ENCODE measurements at places on chromosomes 2 and 18.

DNA sequence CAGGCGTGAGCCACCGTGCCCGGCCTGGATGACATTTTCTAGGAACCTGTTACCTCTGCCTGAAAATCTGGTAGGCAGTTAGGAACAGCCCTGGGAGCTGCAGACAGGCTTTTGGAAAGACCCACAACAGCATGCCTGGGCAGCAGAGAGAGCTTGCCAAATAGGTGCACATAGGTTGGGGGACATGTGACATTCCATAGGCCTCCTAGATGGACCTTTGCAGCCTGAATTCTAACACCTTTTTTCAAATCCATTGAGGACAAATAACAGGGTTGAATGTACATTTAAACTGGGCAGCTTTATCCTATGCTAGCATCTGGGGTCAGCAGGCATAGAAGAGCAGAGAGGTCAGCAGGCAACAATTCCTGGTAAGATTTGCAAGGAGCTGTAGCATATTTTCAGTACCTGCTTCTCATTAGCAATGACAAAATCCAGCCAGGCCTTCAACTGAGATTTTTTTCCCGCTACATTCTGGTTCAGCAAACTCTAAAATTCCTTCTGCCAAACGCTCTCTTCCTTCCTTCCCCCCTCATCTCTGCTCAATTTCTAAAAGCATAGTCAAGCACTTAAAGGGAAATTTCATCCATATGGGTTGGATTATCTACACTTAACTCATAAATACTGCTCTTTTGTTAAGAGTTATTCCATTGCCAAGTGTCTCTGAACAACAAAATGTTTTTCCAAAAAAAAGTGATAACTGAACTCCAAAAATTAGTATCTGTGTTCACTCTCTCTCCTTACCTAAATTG is 75.2 kb downstream of the SOWAHC start:
- no peaks in the 10 kb centered on the region for H3K36me3 ChIP-seq
- H3K27ac ChIP-seq = peak overlapping the region; percentile 89
- H3K4me1 ChIP-seq = peaks cover 77% of the 10 kb centered on the region
- H3K27me3 ChIP-seq = no peaks in the 10 kb centered on the region
- no peak overlapping the region for H3K4me3 ChIP-seq

DNA sequence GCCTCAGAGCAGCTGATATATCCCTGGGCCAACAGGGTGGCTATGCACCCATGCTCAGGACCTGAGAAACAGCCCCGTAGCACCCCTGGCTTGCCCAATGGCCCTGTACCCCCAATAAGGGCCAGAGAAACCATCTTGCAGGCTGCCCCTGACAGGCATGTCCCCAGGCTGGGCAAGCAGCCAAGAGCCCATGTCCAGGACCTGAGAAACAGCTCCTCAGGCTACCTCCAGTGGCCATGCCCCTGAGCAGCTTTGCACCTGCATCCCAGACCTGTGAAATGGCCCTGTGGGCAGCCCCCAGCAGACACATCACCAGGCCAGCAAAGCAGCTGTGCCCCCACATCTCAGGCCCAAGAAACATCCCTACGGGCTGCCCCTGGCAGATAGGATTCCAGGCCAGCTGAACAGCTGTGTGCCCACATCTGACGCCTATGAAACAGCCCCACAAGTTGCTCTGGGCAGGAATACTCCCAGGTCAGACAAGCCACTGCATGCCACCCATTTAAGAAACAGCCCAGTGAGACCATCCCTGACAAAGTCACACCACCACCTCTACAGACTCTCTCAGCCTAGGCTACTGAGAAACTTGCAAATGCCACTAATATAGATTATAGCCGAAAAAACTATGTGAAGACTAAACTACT is 84.1 kb downstream of the TMEM237 start:
- no peak for DNase-seq
- H3K27ac ChIP-seq = no peak overlapping the region
- H3K4me3 ChIP-seq = no peak overlapping the region
- H3K36me3 ChIP-seq = no peaks in the 10 kb centered on the region

DNA sequence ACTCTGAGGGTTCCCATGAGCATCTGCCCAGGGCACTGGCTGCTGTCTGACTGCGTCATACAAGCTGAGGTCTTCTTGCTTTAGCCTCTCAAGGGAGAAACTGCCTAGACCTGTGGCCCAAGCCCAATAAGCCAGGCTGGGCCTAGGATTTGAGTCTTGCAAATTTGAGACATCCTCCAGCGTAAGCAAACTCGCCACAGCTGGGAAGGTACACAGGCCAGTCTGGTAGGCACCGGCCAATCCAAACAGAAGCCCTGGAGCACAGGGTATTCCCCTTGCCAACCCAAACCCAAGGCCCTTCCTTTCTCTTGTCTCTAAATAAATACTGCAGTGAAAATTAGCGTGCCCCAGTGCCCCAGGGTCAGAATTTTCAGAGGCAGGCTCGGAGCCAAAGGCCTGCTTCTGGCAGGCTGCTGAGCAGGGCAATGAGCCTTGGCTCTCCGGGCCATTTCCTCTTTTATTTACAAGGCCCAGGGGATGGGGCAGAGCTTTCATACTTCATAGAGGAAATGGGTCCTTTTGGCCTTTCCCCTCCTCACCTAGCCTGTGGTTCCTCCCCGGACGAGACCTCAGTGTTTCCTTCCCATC is 33.3 kb downstream of the POLR1A start:
- H3K27me3 ChIP-seq = no peaks in the 10 kb centered on the region
- peaks cover 92% of the 10 kb centered on the region for H3K36me3 ChIP-seq
- DNase-seq = no peak
- H3K4me3 ChIP-seq = no peak overlapping the region
- no peaks in the 10 kb centered on the region for H3K4me1 ChIP-seq

DNA sequence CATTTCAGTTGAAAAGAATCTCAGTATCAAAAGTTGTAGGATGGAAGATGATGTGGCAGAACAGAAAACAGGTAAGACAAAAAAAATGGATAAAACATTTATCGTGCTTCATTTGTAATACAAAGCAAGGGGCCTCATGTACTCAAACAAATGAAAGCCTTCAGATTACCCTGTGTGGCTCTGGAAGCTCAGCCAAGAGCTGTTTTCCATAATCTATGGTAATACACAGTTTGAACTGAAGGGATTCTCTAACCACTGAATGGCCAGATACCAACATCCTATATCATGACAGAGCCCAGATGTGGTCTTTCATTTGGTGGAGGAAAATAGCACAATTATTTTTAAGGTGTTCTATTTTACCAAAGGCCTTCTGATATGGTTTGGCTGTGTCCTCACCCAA is 272.1 kb upstream of the RND3 start:
- no peak overlapping the region for H3K27ac ChIP-seq
- H3K36me3 ChIP-seq = no peaks in the 10 kb centered on the region
- no peaks in the 10 kb centered on the region for H3K4me1 ChIP-seq
- no peak overlapping the region for H3K4me3 ChIP-seq

- DNase-seq = peak; percentile 48
- H3K27ac ChIP-seq = no peak overlapping the region
- no peak overlapping the region for H3K4me3 ChIP-seq
- no peaks in the 10 kb centered on the region for H3K4me1 ChIP-seq
- no peaks in the 10 kb centered on the region for H3K27me3 ChIP-seq
- no peaks in the 10 kb centered on the region for H3K36me3 ChIP-seq
These were observed 49.9 kb downstream of the DGKD start for GRCh38 chr2:233404222-233404621.

DNA sequence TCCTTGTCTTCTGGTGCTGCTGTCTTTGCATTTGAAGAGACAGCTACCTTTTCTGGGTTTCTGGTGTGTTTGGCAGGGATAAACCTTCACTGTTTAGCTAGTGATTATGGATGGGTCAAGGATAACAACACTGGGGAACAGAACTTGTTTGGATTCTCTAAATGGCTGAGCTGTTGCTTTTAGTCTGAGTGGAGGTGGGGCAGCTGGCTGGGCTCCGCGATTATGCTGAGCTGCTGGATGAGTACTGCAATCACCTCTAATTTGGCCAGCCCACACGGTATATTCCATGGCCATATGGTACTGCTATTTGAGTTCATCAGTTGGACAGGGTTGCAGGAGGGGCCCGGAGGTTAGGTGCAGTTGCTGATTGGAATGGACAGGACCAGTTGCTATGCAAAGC is 361.6 kb upstream of the TFPI start:
- H3K4me1 ChIP-seq = no peaks in the 10 kb centered on the region
- no peaks in the 10 kb centered on the region for H3K27me3 ChIP-seq
- DNase-seq = no peak
- no peak overlapping the region for H3K4me3 ChIP-seq
- no peaks in the 10 kb centered on the region for H3K36me3 ChIP-seq
